ENCODE measurements at places on chromosomes 1 and 21.

GRCh38 chr1:206551986-206552326 lies 44.6 kb downstream of the RASSF5 start:
- DNase-seq: no peak

DNA sequence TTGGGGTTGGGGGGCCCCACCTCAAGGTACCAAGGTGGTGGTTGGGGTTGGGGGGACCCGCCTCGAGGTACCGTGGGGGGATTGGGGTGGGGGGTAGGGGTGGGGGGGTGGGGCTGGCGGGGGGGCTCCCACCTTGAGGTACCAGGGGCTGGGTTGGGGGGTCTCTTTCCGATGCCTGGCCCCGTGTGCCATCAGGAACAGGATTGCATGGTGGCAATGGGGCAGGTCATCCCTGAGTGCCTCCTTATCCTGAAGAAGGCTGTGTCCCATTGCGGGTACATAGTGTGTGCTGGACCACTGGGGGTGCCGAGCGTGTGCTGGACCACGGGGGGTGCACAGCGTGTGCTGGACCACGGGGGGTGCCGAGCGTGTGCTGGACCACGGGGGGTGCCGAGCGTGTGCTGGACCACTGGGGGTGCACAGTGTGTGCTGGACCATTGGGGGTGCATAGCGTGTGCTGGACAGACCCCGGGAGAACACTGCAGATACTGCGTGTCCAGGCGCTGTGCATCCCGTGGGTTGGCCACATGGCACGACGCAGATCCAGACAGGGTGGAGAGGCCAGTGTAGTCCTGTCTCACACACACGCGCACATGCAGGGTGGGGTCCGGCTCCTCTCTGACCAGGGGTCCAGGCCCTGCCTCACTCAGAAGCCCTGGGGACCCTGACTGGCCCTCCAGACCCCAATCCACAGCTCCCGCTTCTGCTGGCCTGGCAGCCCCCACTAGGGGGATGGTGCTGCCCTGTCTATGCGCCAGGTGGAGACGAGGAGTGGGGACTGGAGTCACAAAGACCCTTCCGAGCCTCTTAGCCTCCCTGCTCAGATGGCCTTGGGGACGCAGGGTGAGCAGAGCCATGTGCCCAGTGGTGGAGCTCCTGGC lies 4.2 kb downstream of the SCNN1D start:
- DNase-seq: no peak

- no peak for DNase-seq
Measured at GRCh38 chr1:77831976-77832711, 52.7 kb downstream of the MIGA1 start.

- DNase-seq: no peak
Measured at GRCh38 chr21:29290240-29290639, 8.5 kb upstream of the BACH1 start.

DNA sequence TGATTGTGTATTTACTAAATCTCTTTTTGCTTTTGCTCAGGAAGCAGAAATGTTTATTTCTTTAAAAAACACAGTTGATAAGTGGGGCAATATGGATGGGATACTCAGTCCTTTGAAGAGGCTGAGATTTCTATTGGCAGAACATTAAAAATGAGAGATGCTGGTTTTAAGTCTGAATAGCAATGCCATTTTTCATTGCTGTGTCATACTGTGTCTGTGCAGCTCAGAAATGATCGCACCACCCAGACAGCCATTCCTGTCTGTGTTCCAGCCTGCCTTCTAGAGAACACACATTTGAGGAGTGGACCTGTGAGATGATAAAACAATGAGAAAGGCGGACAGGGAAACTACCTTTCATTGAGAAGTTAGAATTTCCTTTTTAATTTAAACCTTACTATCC lies 231.2 kb upstream of the USP24 start:
- no peak for DNase-seq

DNA sequence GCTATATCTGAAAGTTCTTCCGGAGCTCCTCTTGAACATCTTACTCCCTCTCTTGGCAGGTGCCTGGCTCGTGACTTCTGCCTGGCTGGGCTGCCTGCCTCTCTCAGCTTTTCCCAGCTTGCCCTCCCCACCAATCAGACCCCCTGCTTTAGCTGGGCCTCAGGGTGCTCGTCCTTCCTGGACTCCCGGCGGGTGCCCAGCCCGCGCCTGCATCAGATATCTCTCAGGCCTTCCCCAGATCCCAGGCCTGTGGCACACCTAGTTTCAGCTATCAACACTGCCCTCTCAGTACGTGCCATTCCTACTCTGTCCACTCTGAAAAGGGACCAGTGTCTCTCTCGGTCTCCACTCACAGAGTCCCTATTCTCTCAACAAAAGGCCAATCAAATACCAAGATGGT lies 96.5 kb upstream of the CLDN14 start:
- no peak for DNase-seq

DNA sequence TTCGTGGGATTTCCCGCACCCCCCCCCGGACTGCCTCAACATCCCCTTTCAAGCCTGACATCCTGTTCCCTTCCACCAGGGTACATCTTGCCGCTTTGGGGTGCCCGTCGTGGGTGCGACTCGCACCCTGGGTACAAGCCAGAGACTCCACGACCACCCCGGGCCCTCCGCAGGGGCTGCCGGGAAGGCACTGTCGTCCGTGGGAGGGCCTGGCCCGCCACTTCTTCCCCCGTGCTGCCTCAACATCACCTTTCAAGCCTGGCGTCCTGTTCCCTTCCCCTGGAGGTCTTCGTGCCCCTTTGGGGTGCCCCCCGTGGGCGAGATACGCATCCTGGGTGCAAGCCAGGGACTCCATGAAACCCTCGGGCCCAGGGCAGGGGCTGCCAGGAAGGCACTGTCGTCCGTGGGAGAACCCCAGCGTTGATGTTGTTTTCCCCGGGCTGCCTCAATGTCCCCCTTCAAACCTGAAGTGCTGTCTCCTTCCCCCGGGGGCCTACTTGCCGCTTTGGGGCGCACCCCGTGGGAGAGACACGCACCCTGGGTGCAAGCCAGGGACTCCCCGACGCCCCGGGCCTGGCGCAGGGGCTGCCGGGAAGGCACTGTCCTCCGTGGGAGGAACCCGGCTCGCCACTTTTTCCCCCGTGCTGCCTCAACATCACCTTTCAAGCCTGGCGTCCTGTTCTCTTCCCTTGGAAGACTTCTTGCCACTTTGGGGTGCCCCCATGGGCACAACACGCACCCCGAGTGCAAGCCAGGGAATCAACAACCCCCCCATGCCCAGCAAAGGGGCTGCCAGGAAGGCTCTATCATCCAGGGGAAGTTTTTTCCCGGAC lies 138.6 kb downstream of the LIPI start:
- DNase-seq: no peak
